ENCODE measurements at places on chromosomes 5 and 9. TPM values are rescaled to one million over a fixed set of nuclear protein-coding genes. Genes with fewer than 3 reads are reported as not detected.

Gene FUBP3
- polyA plus RNA-seq, result 39.5 TPM

- DNase-seq, result no peak
Measured at GRCh38 chr5:138110266-138110963, 26.6 kb downstream of the WNT8A start.

GRCh38 chr5:171092194-171092593 is 216.9 kb upstream of the TLX3 start:
- DNase-seq, result no peak

Gene PRRX2
- polyA plus RNA-seq, result 15.8 TPM

Gene ADAMTS2
- polyA plus RNA-seq, result 22.8 TPM

DNA sequence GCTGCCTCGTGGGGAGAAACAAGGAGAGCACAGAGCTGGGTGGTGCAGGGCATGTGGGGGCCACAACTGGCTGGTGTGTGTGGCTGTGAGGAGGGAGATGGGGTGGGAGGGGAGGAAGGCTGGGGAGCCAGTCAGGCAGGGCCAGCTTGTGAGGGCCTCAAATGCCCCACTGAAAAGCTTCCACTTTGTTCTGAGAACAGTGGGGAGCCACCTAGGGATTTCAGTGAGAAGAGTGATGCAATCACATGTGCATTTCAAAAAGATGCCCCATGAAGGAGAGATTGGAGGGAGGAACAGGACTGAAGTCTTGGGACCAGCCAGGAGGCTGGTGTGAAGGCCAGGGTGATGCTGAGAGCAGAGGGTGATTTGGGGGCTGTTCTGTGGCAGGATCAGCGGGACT is 1.3 kb downstream of the OR13J1 start:
- no peak for DNase-seq

GRCh38 chr5:96133341-96134079 is 171.9 kb upstream of the ELL2 start:
- DNase-seq, result no peak

Gene CYLC2
- polyA plus RNA-seq, result not detected

Data from urinary bladder (tissue), 4 donors.